ENCODE measurements at places on chromosomes 7 and 10.

GRCh38 chr10:43255634-43256431 is 11.0 kb downstream of the RASGEF1A start:
- DNase-seq: no peak

- no peak for DNase-seq
Observed at GRCh38 chr7:74175340-74175739, 1.2 kb downstream of the EIF4H start.

DNA sequence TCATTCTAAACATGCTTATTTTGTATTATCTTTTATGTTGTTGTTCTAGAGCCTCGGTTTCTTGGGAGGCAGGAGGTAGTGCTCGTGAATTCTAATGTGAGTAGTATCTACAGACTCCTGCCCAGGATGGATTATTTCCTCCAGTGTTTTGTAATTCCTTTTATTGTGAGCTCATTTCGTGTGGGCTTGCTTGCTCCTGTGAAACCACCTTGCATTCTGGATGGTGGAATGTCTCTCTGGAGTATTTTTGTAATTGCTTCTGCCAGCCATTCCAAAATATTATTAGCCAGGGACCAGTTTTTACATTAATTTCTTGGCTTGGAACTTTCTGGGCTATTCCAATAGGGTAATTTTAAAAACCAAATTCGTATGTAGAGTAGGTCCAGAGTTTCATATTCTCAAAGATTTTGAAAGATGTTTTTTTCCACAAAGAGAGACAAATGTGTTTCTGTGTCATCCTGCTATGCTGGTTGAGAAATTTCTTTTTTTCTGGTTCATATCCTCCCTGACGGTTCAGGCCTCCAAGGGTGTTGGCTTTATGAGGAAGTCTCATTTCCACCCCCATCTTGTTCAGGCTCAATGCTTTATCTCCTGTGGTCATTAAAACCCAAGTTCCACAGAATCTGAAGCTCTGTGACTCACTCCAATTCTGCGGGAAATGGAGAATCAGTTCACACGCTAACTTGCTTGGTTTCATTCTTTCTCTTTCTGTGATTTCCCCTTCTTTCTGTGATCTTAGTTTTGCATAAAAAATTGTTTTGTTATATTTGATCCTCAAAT is 41.7 kb upstream of the CALD1 start:
- DNase-seq: no peak

GRCh38 chr10:17143055-17143690 is 13.6 kb upstream of the CUBN start:
- no peak for DNase-seq

DNA sequence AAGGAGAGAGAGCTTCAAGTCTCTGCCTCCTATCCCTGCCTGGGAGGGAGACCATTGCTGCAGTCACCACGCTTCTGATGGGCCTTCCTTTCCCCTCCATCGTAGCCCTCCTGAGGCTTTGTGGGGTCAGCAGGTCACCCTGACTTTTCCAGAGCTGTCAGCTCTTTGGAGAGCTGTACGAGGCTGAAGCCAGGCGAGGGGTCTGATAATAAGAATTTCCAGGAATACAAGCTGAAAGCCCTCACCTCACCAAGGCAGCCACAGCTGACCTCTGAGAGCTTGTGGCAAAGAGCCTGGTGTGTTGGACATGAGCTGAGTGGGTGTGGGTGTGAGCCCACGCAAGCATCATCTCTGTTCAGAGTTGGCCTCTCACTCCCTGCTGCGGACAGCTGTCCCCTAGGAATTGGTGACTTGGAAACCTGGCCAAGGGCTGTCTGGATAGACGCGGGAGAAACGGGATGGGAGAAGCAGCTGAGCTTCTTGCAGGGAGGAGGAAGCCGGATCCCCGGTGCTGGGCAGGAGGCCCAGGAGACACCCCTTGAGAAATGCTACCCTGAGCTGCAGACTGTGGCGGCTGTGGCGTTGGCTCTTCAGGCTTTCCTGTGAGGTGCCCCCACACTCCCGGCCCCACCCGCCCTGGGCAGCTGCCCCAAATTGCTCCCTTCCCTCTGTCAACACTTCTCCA is 122.1 kb upstream of the BTBD16 start:
- DNase-seq: no peak

- no peak for DNase-seq
Observed at GRCh38 chr10:130430852-130431704, 294.9 kb downstream of the GLRX3 start.

DNA sequence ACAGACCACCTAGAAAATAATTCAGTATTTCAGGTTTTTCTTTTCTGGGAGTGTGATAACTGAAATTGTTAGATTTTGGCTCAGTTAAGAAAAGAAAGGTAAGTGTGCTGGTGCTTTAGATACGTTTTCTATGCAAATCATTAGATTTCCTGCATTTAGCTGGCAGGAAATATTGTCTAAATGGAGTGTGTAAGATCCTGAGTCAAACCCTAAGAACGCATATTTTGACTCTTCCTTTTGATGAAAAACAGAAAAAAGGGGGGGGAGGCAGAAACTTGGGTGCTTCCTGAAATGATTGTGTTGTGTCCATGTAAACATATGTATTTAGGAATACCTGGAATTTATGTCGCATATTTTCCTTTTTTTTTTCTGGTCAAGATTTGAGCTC is 1.2 kb downstream of the GRK5 start:
- no peak for DNase-seq

GRCh38 chr10:101139421-101139911 is 8.4 kb downstream of the TLX1 start:
- no peak for DNase-seq

DNA sequence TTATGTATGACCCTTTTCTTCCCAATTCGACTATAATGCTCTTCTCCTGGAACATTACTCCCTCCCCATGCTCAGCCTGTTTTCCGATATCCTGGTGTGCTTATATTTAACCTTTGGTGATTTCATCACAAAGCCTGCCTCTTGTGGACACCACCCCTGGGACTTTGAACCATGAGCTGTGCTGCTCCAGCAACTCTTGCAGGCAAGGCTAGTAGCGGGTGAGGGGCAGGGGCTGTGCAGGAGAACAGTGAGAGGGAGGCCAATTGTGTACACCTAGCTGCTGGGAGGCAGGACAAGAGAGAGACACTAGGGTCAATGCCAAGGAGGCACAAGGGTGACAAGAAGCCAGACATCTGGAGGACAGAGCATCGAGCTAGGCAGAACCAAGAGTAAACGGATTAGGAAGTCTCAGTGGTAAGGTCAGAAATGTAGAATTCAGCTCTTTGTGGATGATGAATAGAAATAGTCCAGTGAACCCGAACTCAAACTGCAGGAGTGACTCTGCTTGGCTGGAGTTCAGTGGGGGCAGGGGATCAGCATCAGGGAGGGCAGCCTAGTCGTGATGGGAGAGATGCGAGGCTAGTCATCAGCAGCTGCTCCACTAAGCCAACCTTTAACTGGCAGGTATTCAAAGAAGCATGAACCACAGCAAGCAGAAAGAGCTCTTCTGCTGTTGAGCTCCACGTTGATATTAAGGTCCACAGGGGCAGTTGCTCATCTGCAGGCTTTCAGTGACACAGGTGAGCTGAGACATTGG is 31.0 kb upstream of the MKI67 start:
- DNase-seq: no peak

DNA sequence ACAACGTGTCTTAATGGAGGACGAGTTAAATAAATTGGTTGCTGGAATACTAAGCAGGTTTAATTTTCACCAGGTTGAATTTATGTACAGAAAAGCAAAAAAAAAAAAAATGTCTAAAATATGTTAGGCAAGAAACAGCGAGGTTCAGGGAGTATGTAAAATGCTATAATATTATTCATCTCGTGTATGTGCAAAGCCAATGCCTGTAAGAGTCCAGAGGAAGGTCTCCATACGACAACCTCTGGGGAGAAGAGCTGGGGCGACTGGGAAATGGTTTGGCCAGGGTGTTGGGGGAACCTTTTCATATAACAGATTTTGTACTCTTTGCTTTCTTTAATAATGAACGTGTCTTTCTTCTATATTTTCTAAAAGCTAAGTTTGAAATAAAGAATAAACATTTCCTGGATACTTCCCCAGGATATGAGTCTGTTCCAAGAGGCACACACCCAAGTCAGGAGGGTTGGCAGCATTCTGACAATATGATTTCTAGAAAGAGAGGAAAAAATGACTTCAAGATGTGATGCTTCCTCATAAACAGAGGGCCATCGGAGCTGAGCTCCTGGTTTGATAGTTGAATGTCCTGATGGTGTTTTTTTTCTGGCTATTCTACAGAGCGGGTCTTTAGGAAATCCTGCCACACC is 208.6 kb upstream of the MGMT start:
- DNase-seq: no peak

- DNase-seq: peak; percentile 10
Observed at GRCh38 chr10:122878799-122879338, 512 bp downstream of the FAM24B start.

GRCh38 chr7:38052786-38053185 is 125.3 kb upstream of the STARD3NL start:
- DNase-seq: peak; percentile 5
